ENCODE measurements at places on chromosomes 2 and 18. TPM values are rescaled to one million over a fixed set of nuclear protein-coding genes. Genes with fewer than 3 reads are reported as not detected.

The ARL4C gene
- total RNA-seq, result 0.91 TPM

The NTSR2 gene
- not detected for total RNA-seq

The ACOXL gene
- total RNA-seq, result not detected

The TEKT4 gene
- not detected for total RNA-seq

The HOXD3 gene
- total RNA-seq, result 1.5 TPM

The DNAH7 gene
- total RNA-seq, result 0.43 TPM

The LOXL3 gene
- total RNA-seq, result 17.8 TPM

The CTAGE1 gene
- not detected for total RNA-seq

The STON1 gene
- 2.2 TPM for total RNA-seq

The DSC1 gene
- total RNA-seq, result not detected

The DOK6 gene
- total RNA-seq, result 11.2 TPM

DNA sequence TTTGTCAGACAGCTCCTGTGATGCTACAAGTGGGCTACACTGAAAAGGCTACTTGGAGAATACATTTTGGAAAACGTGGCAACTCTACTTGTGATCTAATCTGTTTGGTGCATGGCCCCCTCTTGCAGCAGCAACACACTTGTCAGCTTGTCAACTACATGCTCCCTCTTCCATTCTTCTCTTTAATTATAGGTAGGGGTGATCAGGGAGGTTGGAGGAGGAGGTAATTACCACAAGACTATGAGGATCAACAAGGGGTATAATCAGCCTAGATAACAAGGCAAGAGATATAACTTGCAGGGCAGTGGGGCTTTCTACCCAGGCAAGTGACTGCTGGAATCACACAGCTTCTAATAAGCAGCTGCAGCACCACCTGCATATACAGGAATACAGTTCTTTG is 104.9 kb downstream of the ACVR1 start:
- DNase-seq, result no peak

- peak; percentile 59 for DNase-seq
These were observed 76.9 kb downstream of the RTP5 start for GRCh38 chr2:241946306-241947003.

- no peak for DNase-seq
These were observed 95.7 kb downstream of the CTIF start for GRCh38 chr18:48634491-48634890.

DNA sequence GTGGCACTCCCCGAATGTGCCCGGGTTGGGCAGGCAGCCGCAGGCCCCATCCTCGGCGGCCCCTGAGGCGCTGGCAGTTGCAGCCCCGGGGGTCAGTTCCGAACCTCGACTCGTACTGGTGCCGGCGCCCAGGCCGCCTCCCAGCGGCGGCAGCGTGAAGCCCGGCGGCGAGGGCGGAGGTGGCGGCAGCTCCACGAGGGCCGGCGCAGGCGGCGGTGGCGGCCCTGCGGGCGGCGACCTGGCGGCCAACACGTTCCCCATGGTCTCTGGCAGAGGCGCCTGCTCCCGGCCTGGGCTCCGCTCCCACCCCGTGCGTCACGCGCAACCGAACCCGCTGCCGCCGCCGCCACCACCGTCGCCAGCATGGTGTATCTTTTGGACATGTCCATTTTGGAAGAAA is 196.3 kb downstream of the CCDC74A start:
- DNase-seq, result peak; percentile 62

GRCh38 chr2:74551530-74551929 is 2.2 kb downstream of the LOXL3 start:
- DNase-seq, result no peak

DNA sequence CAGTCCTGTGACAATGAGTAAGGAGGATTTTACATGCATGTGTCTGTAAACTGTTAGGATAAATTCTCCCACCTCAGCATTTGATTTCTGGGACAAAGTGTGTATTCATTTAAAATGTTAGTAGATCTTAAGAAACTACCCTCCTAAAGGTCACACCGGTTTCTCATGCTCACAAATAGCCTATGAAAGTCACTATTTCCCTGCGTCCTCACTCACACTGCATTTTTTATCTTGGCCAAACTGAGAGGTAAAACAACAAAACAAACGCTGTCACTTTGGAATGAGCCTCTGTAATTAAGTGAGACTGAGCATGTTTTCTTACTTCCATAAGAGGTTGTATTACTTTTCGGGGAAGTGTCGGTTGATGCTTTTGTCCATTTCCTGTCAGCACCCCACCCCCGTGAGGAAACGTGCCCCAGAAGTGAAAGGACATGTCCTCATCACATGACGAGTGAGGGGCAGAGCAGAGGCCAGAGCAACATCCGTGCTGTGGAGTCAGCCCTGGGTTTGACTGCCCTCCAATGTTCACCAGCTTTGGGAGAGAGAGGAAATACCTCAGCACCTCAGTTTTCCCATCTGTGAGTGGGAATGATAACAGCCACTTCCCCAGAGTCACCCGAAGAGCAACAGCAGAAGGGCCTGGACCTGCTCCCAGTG is 3.1 kb downstream of the GYPC start:
- DNase-seq, result no peak

DNA sequence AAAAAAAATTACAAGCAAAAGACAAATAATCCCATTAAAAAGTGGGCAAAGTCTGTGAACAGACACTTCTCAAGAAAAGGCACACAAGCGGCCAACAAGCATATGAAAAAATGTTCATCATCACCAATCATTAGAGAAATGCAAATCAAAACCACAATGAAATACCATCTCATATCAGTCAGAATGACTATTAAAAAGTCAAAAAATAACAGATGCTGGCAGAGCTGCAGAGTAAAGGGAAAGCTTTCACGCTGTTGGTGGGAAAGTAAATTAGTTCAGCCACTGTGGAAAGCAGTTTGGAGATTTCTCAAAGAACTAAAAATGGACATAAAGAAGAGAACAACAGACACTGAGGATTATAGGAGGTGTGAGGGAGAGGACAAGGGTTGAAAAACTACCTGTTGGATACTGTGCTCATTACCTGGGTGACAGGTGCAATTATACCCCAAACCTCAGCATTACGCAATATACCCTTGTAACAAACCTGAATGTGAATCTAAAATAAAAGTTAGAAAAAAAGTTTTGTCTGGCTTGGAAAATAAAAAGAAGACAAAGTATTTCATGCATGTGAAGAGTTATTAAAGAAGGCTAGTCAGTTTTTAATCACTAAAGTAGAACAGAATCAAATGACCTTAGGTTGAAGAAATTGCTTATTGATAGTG is 8.7 kb upstream of the ACSL3 start:
- no peak for DNase-seq

GRCh38 chr18:34329840-34330239 is 105.1 kb upstream of the NOL4 start:
- no peak for DNase-seq

DNA sequence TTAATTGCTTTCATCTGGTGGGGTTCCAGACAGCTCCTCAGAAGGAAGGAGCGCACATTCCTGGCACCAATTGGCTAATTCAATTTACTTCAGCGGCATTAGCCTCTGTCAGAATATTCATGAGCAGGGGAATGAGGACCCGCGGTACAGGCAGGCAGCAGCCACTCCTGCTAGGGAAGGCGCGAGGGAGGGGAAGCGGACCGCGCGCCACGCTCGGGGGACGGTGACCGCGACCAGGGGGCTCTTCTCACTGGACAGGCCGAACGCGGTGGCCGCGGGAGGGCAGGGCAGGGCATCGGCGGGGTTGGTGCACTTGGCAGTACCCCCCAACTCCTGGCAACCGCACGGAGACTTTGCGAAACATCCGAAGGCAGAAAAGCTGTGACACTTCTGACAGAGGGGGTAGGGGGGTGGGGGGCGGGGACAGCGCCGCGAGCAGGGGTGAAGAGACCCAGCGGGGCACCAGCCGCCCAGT is at the start of gene CDH20:
Gene CDH20 (plus strand): TSS at position 160 of the 475 bp plus-strand sequence.
- no peak for DNase-seq

GRCh38 chr2:230134496-230135129 is 65.9 kb upstream of the SLC16A14 start:
- DNase-seq, result peak; percentile 54

DNA sequence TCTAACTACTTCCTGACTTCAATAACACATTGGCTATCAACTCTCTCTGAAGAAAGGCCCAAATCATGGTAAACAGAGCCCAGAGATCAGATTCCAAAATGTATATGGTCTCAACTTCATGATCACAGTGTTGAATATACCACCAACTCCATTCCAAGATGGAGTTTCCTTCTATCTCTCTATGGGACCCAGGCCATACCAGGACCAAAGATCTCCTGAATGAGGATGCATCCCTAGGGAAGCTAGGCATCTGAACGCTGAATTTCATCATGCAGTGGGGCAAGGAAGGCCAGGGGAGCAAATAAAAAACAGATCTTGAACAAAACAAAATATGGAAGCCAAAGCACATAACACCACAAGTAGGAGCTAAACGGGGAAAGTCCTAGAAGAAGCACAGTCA is 320.7 kb upstream of the PKDCC start:
- no peak for DNase-seq

DNA sequence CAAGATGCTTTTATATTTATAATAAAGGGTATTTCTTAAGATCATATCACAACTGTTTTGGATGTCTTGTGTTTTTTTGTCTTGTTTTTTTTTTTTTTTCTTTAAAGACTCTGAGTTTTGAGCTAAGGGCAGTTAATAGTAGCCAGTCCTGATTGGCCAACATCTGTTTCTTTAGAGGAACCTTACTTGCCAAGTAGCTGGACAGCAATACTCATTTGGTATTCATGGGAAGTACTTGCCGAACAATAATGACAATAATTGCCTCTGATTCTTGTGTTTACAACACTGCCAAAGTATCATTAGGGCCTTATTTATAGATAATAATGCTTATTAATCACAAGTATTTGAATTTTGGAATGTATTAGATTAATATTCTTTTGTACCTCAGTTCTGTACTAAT is 17.1 kb upstream of the POU3F3 start:
- no peak for DNase-seq

DNA sequence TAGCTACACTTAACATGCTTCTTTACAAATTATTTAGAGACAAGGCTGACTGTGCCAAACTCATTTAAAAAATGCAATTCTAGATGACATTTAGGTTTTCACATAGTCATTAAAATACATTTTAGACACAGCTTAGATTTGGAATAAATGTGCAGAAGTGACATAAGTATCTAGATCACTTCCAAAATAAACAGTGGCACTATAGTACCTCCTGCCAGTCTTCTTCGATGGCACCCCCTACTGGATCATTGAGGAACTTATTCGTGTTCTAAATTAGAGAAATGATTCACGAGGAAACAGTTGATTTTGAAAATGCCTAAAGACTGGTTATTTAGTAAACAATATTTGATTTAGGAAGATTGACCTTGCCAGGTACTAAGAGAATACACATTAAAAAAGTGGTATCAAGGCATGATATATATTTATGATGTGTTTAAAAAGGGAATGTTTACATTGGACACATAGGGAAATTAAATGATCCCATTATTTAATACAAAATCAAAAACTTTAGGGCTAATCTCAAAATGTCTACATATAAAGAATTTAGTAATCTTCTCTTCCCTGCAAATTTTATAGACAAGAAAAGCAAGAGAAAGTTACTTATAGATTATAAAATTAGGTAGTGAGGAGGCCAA is 323.9 kb downstream of the XIRP2 start:
- DNase-seq, result peak; percentile 10

DNA sequence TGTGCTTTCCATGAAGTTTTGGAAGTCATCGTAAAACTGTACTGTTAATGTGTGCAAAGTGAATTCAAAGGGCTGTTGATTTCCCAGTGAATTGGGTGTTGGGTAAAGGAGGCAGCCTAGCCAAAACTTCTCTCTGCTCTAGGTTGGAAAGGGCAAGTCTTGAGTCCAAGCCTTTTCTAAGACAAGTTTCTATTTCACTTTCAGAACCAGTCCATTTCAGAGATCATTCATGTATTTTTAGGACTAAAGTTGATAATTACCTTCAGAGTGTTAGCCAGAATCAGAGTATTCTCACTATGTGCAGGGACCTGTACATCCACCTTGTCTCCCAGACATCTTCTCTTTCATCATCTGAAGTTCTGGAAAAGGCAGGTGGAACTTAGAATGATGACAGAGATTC is 636.1 kb upstream of the KLHL29 start:
- DNase-seq, result no peak

- DNase-seq, result no peak
These were observed 273.0 kb upstream of the ID2 start for GRCh38 chr2:8408560-8409460.

GRCh38 chr2:172449911-172450550 is 22.6 kb downstream of the ITGA6 start:
- no peak for DNase-seq

GRCh38 chr2:46131-46470 is 204 bp downstream of the FAM110C start:
- DNase-seq, result no peak

DNA sequence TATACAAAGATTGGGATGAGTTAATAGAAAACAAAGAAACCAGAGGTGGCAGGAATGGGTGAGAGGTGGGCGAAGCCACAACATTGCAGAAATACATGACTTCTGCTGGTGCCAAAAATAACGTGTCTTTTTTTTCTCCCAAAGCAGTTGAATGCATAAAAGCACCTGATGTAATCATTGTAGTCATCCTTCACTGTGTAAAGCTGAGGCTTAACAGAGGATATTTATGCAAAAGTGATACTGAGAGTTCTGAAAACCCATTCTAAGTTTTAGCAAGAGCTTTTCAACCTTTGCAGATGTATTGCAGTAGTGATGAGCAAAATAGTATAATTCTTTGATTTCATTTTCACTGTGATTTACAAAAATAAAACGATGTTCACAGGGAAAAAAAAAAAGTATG is 173.0 kb downstream of the PTGR3 start:
- DNase-seq, result no peak

- no peak for DNase-seq
These were observed 83.2 kb downstream of the DDX1 start for GRCh38 chr2:15674637-15675455.

DNA sequence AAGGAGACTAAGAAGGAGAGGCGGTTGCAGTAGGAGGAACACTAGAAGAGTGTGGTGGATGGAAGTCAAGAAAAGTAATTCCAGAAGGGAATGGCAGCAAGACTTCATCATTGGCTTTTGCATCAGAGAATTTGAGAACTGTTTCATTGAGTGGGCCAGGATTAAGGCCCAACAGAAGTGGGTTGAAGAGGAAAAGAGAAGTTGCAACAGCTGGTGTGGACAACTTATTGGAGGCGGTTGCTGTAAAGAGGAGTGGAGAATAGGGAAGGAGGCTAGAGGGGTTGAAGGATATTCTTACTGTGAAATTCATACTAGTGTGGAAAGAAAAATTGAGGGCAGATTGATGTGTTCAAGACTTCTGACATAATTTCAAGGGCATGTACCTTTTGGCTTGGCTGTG is 168.7 kb upstream of the FN1 start:
- DNase-seq, result no peak

GRCh38 chr2:142874293-142874814 is 3.1 kb upstream of the KYNU start:
- peak; percentile 55 for DNase-seq

DNA sequence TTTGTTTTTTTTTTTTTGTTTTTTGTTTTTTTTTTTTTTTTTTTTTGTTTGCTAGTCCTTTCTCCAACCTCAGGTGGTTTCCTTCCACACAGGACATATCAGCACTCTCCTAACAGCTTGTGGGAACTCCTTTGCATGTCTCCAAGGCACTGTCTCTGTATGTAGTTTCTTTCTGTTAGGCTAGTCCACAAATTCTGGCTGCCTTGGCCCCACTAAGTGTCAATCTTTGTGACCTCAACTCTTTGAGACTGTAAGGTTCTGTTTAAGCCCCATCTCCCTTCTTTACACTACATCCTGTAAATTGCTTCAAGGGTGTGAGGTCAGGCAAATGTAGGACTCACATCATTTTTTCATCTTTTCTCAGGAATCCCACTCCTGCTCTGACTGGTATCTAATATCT is 85.1 kb downstream of the NCOA1 start:
- no peak for DNase-seq

GRCh38 chr18:9191658-9192256 is 55.2 kb downstream of the ANKRD12 start:
- DNase-seq, result no peak

GRCh38 chr18:52499644-52500043 is 159.6 kb downstream of the DCC start:
- DNase-seq, result no peak
